Cortex of kidney (tissue), 1 donor: ENCODE measurements at places on chromosomes 6 and 20.

- DNase-seq = no peak
Measured at GRCh38 chr6:139641376-139641775, 266.9 kb upstream of the CITED2 start.

DNA sequence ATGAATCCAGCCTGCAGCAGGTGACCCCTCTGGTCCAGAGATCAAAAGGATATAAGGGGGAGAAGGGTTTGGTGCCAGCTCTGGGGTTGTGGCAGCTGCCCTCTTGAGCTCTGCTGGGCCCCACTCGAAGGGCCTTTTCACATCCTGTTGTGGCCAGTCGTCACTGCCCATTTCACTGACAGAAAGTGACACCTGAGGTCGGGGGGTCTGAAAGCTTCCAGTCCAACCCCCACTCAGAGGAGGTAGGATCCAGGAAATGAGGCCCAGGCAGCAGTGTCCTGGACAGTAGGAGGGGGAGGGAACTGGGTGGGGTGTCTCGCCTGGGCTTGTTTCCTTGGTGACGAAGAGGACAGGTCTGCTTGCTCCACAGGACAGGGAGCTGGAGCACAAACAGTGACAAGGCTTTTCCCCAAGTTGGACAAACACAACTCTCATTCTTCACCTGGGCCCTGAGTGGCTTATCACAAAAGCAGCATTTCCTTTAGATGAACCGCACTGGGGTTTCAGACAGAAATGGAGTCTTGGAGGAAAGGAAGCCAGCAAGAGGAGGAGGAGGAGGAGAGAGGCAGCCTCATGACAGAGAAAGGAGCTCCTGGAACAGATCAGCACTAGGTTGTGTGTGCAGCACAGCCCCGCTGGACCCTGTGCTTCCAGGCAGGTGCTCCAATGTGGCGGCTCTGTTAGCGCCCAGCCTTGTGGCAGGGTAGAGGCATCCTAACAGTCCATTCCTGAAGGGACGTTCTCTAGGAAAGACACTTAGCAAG, 11.0 kb downstream of the FRS3 start:
- no peak for DNase-seq

DNA sequence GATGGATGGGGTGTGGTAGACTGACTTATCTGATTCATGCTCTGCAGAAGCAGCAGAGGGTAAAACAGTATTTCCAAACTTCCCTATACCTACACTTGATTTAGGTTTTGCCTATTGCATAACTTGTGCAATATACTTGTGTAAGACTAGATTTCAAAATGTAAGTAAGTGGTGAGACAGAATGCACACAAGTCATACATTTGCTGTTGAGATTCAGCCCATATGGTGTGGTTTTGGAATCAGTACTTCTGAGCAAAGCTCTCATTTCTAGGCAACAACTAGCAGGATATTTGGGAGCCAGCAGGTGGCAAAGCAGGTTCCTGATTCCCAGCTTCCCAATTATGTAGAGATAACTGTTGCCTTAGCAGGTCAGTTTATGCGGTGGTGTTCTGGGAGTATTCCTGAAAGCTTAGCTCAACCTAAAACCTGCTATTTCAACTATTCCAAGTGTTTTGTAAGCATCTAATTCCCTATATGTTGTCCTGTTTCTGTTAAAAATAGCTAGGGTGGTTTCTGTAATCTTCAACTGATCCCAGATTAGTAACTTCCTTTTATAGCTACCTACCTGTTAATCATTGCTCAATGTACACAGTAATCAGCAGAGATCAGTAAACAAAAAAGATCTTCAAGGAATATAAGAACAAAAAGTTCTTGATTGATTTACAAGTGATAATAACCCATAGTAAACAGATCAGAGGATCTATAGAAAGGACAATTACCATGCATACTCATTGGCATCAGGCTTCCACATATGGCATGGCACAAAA, 8.5 kb upstream of the FABP7 start:
- no peak for DNase-seq

- no peak for DNase-seq
Measured at GRCh38 chr6:14458669-14459266, 341.2 kb downstream of the CD83 start.

DNA sequence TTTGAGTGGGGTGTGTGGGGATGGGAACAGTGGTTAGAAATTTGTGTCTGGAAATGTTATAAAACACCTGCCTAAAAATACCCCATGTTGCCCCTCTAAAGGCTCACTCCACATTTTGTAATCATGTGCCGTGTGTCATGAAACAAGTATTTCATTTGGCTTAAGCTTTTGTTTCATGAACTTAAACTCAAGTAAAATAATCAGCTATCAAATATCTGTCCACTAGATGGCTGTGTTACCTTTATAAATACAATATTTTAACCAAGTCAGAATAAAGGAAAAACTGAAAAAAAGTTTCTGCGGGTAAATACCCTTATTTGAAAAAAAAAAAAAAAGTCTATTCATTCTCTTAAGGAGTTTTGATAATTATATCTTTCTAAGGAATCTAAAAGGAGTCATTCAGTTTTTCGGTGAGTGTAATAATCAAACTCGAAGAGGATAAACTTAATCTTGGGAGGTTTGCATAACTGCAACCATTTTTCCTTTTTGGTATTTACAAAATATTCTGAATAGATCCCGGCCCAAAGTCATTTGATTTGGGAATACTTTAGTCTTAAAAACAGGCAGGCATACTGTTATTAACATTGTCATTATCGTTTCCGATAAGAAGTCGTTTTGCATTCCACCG, 29.9 kb upstream of the MTRF1L start:
- no peak for DNase-seq

DNA sequence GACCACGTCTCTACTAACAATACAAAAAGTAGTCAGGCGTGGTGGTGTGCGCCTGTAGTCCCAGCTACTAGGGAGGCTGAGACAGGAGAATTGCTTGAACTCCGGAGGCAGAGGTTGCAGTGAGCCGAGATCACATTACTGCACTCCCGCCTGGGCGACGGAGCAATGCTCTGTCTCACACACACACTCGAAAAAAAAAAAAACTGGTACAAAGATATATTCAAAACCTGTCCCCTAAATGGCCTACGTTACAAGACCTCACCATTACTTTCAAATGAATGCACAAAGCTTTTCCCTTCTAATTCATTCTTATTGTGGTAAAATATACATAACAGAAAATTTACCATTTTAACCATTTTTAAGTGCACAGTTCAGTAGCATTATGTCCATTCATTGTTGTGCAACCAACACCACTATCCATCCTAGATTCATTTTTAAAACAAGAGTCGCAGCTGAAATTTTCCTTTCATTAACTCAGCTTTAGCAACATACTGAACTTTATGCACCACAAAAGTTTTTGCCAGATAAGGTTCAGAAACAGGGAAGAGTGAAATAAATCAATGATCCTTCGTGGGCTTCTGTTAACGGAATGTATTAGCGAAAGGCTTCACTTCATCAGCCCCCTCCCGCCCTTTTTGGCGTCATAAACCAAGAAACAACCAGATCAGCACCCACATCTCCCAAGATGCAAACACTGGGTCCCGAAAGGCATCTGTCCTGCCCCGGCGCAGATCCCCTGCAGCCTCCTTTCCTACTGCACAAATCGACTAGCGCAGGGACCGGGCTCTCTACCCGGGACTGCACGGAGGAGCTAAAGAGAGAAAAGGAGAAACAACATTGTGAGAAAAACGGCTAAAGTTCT, 825 bp upstream of the FAM135A start:
- DNase-seq = no peak

- DNase-seq = no peak
Measured at GRCh38 chr6:117600008-117600743, 2.1 kb downstream of the GOPC start.

DNA sequence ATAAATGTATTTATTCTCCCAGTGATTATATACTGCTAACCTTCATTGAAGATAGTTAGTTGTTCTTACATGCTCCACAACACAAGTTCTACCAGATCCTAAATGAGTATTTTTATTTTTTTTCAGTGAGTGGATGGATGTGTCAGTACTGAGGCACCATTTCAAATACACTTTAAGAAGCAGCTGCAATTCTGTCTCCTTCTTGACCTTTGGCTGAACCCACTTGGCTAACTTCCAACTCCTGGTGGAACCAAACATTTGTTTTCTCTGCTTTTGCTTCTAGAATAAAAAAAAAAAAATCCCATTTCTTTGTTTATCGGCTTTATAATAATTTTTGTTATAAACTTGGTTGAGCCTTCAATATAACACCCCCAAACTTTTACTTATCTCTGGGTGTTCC, 458.3 kb upstream of the MAP3K7 start:
- no peak for DNase-seq

- DNase-seq = no peak
Measured at GRCh38 chr6:116975600-116975999, 98.6 kb downstream of the RFX6 start.

- no peak for DNase-seq
Measured at GRCh38 chr6:152318278-152318677, 318.9 kb downstream of the SYNE1 start.
